H9 (cell line): ENCODE measurements at places on chromosomes 5 and 9. TPM values are rescaled to one million over a fixed set of nuclear protein-coding genes. Genes with fewer than 3 reads are reported as not detected.

The LRRC70 gene
- 0.55 and 1.1 TPM in 2 replicates for total RNA-seq

GRCh38 chr5:112186401-112186990 is 232.6 kb downstream of the EPB41L4A start:
- H3K36me3 ChIP-seq, result no peaks in the 10 kb centered on the region
- H3K4me1 ChIP-seq, result no peaks in the 10 kb centered on the region; the same call in 1 of the 2 replicates
- H3K27ac ChIP-seq, result no peak overlapping the region
- H3K27me3 ChIP-seq, result no peaks in the 10 kb centered on the region
- no peak overlapping the region for H3K4me3 ChIP-seq

The ANGPTL2 gene
- total RNA-seq, result 4.8 and 5.1 TPM in 2 replicates

DNA sequence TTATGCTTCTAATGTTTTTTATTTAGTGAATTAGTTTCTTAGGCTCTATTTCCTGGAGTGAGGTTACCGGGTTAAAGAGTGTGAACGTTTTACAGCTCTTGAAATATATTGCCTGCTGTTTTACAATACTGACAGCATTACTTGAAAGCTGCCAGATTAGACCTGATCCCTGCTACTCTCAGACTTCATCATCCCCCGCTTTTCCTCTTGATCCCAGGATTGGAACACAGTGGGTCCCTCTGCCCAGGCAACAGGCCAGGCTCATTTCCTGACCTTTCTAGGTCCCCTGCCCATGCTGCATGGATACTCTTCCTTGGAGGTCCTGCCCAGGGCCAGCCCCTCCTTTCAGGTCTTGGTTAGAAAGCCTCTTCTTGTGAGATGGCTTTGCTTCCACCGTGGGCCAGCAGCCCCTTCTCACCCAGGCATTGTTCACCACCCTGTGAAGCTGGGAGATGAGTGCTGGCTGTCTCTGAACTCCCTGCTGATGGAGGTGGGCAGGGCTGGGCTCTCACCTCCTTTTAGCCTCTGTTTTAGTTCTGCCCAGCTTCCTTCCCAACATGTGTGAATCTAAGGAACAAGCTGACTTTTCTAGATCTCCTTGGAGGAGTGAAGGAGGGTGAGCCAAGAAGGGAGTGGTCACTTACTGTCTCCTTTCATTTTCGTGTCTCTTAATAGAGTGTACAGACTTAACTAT is 15.5 kb upstream of the FAM120AOS start:
- no peaks in the 10 kb centered on the region for H3K27me3 ChIP-seq
- H3K36me3 ChIP-seq, result peaks cover 22% of the 10 kb centered on the region
- DNase-seq, result no peak
- no peak overlapping the region for H3K27ac ChIP-seq
- H3K4me1 ChIP-seq, result peaks cover 18% of the 10 kb centered on the region
- H3K4me3 ChIP-seq, result peak overlapping the region; percentile 7; the same call in 1 of the 3 replicates

The PDE6A gene
- not detected in 2 replicates for total RNA-seq

The FOXI1 gene
- not detected in 2 replicates for total RNA-seq

DNA sequence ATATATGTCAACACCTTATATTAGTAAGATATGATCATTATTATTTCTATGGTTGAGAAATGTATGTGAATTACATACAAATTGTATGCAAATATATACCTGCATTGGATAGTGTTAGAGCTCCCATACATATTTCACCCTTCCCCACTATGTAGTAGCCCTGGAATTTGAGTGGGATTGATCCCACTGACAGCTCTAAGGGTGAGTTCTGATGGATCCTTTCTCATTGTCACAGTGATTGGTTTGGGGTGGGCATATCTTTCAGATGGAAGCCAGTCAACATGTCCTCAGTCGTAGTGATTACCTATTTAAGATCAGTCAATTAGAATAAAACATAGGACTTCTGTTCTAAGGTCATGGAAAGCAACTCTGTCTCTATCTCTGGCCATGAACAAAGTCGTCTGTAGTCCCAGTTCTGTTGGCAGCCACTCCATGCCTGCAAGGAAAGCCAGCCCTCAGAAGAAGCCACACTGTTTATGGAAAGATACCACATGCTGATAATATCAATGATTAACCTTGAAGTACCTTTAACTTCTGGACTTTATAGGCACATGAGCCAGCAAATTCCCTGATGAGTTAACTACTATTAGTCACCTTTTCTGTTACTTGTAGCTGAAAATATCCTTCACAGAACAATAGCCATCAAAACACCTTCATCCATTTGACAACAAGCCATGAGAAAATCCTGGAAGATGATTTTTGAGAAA is 5.1 kb upstream of the CCDC192 start:
- H3K27me3 ChIP-seq, result no peaks in the 10 kb centered on the region
- 0 out of 2 replicates have a peak, but pooled peaks cover 3% of the 10 kb centered on the region for H3K4me1 ChIP-seq
- no peak overlapping the region for H3K4me3 ChIP-seq
- no peak for DNase-seq
- H3K36me3 ChIP-seq, result no peaks in the 10 kb centered on the region
- no peak overlapping the region for H3K27ac ChIP-seq

- no peak overlapping the region for H3K4me3 ChIP-seq
- H3K36me3 ChIP-seq, result no peaks in the 10 kb centered on the region
- no peaks in the 10 kb centered on the region for H3K27me3 ChIP-seq
- no peak overlapping the region for H3K27ac ChIP-seq
- no peaks in the 10 kb centered on the region for H3K4me1 ChIP-seq
Measured at GRCh38 chr5:159908591-159908940, 7.7 kb upstream of the ADRA1B start.

DNA sequence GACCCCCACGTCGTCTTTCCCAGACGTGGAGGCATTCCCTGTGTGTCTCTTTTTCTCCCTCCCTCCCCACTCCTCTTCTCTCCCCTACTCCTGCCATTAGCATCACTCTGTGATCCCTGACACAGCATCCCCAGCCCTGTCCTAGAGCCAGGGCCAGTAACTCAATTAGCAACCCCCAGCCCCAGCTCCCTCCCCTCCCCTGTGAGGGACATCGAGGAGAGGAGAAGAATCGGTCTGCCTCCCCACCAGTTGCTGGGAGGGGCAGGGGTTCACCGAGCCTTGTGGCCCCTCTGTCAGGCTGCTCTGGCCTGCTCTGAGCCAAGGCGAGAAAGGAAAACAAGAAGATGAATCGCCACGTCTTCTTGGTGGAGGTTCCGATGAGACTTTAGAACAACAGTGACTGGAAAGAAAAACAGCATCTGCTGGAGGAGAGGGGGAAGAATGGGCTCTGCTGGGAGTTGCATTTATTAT is 123.1 kb downstream of the PAPPA start:
- peaks cover 50% of the 10 kb centered on the region for H3K27me3 ChIP-seq
- peaks cover 10% of the 10 kb centered on the region for H3K4me1 ChIP-seq
- 0 out of 2 replicates have a peak overlapping the region, but pooled peaks have one; percentile 5 for H3K4me3 ChIP-seq
- no peak for DNase-seq

The ZNF366 gene
- total RNA-seq, result not detected in 2 replicates

- no peak overlapping the region for H3K4me3 ChIP-seq
- DNase-seq, result no peak
- no peaks in the 10 kb centered on the region for H3K27me3 ChIP-seq
- H3K4me1 ChIP-seq, result peaks cover 20% of the 10 kb centered on the region; the same call in 1 of the 2 replicates
- peaks cover 15% of the 10 kb centered on the region for H3K36me3 ChIP-seq
Measured at GRCh38 chr5:109700516-109701153, 10.9 kb downstream of the MAN2A1 start.

GRCh38 chr5:170183816-170184687 is 48.7 kb upstream of the C5orf58 start:
- no peaks in the 10 kb centered on the region for H3K27me3 ChIP-seq
- no peak overlapping the region for H3K4me3 ChIP-seq
- no peak overlapping the region for H3K27ac ChIP-seq
- no peaks in the 10 kb centered on the region for H3K4me1 ChIP-seq

GRCh38 chr9:75429531-75430475 is 341.5 kb downstream of the OSTF1 start:
- no peaks in the 10 kb centered on the region for H3K4me1 ChIP-seq
- DNase-seq, result no peak
- H3K4me3 ChIP-seq, result no peak overlapping the region
- H3K27me3 ChIP-seq, result no peaks in the 10 kb centered on the region
- H3K36me3 ChIP-seq, result no peaks in the 10 kb centered on the region

GRCh38 chr9:104923289-104923688 is 4.7 kb downstream of the ABCA1 start:
- H3K4me1 ChIP-seq, result no peaks in the 10 kb centered on the region
- no peak for DNase-seq
- no peak overlapping the region for H3K27ac ChIP-seq
- no peak overlapping the region for H3K4me3 ChIP-seq
- no peaks in the 10 kb centered on the region for H3K36me3 ChIP-seq

GRCh38 chr9:109411798-109412352 is 86.2 kb downstream of the PTPN3 start:
- H3K36me3 ChIP-seq, result no peaks in the 10 kb centered on the region
- no peak for DNase-seq
- H3K4me1 ChIP-seq, result peaks cover 10% of the 10 kb centered on the region; the same call in 1 of the 2 replicates
- H3K27ac ChIP-seq, result no peak overlapping the region
- no peak overlapping the region for H3K4me3 ChIP-seq

DNA sequence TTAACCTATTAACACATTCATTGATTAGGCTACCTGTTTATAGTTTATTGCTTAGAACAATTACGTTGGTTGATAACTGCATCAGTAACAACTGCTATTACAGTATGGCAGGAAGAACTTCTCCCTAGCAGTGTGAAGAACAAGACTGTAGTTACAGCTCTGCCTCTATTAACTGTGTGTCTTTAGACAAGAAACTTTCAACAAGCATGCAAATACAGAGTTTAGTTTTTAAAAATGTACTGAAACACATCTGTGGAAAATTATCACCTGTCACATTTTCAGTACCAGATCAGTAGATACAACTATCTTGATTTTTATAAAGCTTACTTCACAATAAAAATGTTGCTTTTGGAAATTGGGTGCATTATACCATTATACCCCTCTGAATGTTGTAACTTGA is 22.2 kb downstream of the ELL2 start:
- no peak overlapping the region for H3K4me3 ChIP-seq
- DNase-seq, result no peak
- no peaks in the 10 kb centered on the region for H3K27me3 ChIP-seq
- H3K4me1 ChIP-seq, result no peaks in the 10 kb centered on the region; the same call in 1 of the 2 replicates
- H3K36me3 ChIP-seq, result no peaks in the 10 kb centered on the region

GRCh38 chr9:85741875-85742596 is at the start of gene AGTPBP1:
Gene AGTPBP1, minus strand, starts transcription at chr9:85741954. Its CDS starts 29,421 bp downstream, at chr9:85712533.
- peak within 1 kb of the TSS; percentile 83 for H3K4me3 ChIP-seq
- no peaks in the 10 kb centered on the region for H3K36me3 ChIP-seq
- H3K27me3 ChIP-seq, result no peaks in the 10 kb centered on the region
- no peaks in the 10 kb centered on the region for H3K4me1 ChIP-seq

DNA sequence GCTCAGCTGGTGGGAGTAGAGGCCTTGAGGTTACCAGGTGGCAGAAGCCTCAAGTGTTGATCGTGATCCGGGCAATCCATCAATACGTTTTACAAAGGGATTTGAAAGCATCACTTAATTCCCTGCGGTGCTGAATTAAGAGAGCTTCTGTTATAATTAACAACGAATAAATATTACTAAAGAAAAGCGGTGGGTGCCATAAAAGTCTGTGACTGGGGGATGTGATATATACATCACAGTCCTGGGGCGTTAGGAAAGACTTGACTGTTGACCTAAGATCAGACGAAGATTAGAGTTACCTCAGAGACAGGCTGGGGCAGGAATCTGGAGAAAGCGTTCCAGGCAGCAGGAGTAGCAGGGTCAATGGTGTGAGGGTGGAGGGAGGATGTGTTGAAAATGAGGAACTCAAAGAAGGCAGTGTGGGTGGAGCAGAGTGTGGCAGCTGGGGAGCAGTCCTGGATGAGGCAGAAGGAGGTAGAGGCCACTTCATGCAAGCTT is 6.7 kb upstream of the C5orf63 start:
- H3K27me3 ChIP-seq, result no peaks in the 10 kb centered on the region
- peak; percentile 61 for DNase-seq
- H3K4me3 ChIP-seq, result no peak overlapping the region
- H3K36me3 ChIP-seq, result no peaks in the 10 kb centered on the region
- peaks cover 18% of the 10 kb centered on the region; the same call in 1 of the 2 replicates for H3K4me1 ChIP-seq

The DMRT3 gene
- not detected in 2 replicates for total RNA-seq

- no peak overlapping the region for H3K4me3 ChIP-seq
- H3K27me3 ChIP-seq, result no peaks in the 10 kb centered on the region
- H3K4me1 ChIP-seq, result no peaks in the 10 kb centered on the region
- no peak overlapping the region for H3K27ac ChIP-seq
- H3K36me3 ChIP-seq, result no peaks in the 10 kb centered on the region
Measured at GRCh38 chr5:153661897-153662296, 171.4 kb downstream of the GRIA1 start.

GRCh38 chr5:13503017-13503416 is 441.5 kb downstream of the DNAH5 start:
- no peaks in the 10 kb centered on the region for H3K27me3 ChIP-seq
- H3K4me3 ChIP-seq, result no peak overlapping the region
- no peaks in the 10 kb centered on the region; the same call in 1 of the 2 replicates for H3K4me1 ChIP-seq
- H3K36me3 ChIP-seq, result no peaks in the 10 kb centered on the region
- no peak overlapping the region for H3K27ac ChIP-seq
- DNase-seq, result no peak

GRCh38 chr5:64149268-64149667 is 16.4 kb upstream of the RNF180 start:
- H3K27ac ChIP-seq, result no peak overlapping the region
- no peak for DNase-seq
- H3K4me3 ChIP-seq, result no peak overlapping the region
- H3K36me3 ChIP-seq, result peaks cover 5% of the 10 kb centered on the region; the same call in 1 of the 2 replicates
- H3K4me1 ChIP-seq, result no peaks in the 10 kb centered on the region

DNA sequence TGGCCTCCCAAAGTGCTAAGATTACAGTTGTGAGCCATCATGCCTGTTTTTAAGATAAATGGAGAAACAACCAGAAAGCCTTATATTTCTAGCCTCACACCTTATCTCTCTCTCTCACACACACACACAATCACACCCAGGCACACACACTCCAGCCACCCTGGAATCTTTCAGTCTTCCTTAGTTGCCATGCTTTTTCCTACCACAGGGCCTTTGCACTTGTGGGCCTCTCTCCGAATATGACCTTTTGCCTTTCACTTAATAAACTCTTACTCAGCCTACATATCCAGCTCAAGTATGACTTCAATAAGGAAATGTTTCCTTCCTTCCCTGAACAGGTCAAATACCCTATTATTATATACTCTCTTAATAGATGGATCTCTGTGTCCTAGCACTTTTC is 290.7 kb downstream of the NFIB start:
- DNase-seq, result no peak
- no peak overlapping the region for H3K27ac ChIP-seq
- H3K36me3 ChIP-seq, result no peaks in the 10 kb centered on the region

DNA sequence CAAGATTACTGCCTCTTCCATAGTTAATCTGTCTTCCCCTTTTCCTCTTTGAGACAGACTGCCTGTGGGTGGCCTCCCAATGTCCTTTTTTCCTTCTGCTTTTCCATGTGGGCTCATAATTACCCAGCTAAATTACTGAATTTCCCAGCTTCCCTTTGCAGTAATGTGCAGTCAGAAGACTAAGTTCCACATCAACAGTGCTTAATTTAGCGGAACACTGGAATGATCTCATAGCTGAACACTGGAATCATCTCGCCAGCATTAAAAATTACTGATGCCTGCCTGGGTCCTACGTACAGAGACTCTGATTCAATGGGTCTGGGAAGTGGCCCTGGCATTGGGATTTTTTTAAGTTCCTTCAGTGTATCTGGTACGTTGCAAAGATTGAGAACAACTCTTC is 84.3 kb downstream of the DNAH5 start:
- DNase-seq, result no peak
- no peak overlapping the region for H3K4me3 ChIP-seq
- H3K27ac ChIP-seq, result no peak overlapping the region
- 0 out of 3 replicates have a peak, but pooled peaks cover 5% of the 10 kb centered on the region for H3K36me3 ChIP-seq
